ENCODE measurements at places on chromosomes 6 and 20.
A peak's percentile ranks its signal among the peaks of the same experiment; 100 is the strongest.

DNA sequence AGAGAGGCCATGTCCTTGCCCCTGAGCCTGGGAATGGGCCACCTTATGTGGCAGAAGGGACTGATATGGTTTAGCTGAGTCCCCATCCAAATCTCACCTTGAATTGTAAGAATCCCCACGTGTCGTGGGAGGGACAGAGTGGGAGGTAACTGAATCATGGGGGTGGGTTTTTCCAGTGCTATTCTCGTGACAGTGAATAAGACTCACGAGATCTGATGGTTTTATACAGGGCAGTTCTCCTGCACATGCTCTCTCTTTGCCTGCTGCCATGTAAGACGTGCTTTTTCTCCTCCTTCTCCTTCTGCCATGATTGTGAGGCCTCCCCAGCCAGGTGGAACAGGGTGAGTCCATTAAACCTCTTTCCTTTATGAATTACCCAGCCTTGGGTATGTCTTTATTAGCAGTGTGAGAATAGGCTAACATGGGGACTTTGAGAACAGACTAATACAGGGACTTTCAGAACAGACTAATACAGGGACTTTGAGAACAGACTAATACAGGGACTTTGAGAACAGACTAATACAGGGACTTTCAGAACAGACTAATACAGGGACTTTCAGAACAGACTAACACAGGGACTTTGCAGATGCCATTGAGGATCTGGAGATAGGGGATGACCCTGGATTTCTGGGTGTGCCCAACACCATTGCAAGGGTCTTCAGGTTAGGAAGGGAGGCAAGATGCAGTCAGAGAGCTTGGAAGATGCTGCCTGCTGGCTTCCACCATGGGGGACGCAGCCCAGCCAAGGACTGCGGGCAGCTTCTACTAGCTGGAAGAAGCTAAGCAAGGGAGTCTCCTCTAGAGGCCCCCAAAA lies 86.9 kb downstream of the RAMACL start:
- DNase-seq: no peak

DNA sequence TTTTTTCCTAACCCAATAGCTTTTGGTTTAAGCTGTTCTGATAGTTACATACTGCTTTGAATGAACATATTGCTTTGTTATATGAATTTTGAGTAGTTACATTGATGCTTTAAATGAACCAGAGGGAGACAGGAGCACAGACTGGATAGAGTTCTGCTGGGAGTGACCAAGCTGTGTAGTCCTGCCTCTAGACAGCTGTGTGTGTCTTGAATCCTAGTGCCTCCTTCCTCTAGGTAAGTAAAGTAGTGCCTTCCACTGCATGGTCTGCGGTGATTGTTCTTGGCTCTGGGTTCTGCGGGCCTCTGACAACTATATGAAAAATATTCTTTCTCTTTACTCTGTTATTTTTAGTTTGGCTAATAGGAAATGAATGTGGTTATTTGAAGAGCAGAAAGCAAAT lies 46.0 kb upstream of the ADGRG6 start:
- DNase-seq: no peak

DNA sequence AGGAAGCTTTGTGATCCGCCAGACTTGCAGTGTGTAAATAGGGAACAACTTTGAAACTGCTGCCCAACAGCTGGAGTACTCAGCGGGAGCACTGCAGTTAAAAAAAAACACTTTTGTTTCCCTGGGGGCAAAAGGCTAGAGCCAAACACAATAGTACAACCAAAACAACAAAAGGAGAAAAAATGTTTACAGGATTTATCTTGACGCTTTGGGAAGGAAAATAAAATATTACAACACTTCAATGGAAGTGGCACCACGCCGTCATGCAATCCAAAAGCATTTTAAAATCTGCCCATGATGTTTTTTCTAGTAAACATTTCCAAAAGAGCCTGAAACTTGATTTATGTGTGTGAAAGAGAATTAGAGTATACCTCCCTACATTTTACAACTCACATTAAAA lies 26.0 kb downstream of the PTPRK start:
- DNase-seq: no peak

GRCh38 chr20:36482044-36482473 lies 59.3 kb upstream of the MYL9 start:
- no peak for DNase-seq

DNA sequence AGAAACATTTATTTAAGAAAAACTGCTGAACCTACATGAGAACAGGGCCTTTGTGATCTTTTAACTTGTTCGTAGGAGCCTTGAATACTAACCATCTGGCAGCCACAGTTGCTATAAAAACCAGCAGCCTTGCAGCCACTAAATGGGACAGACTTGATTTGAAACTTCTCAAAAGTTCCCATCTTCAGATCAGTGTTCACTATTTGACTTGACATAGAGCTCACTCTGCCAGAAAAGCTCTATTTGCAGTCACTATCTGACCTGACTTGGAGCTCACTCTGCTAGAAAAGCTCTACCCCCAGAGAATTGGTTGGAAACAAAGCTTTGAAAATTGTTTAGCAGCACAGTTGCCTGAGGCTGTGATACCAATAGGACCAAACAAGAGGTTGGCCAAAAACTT lies 119.3 kb upstream of the F13A1 start:
- no peak for DNase-seq

GRCh38 chr6:34912715-34913464 lies 23.8 kb downstream of the ANKS1A start:
- DNase-seq: peak; percentile 39

GRCh38 chr6:116409756-116410155 lies 39.0 kb downstream of the DSE start:
- peak; percentile 23 for DNase-seq

DNA sequence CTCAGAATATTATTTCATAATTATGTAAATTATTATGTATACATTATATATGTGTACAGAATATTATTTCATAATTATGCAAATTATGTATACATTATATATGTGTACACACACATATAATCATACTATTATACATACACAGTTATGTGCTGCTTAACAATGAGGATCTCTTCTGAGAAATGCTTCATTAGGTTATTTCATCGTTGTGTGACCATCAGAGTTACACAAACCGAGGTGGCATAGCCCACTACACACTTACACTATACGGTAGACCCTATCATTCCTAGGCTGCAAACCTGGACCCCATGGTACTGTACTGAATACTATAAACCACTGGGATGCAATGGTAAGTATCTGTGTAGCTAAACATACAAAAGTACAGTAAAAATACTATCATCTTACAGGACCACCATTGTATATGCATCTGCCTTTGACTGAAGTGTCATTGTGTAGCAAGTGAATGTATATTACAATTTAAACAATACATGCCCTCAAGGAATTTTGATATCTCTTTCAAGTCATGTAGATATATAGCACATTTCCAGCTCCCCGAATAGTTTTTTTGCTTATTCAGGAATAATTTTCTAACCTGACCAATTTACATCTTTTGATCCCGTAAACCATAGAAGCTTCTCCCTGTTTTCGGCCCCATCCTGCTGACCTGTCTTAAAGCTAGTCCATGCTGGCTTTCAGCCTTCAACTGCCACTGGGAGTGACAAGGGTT lies 71.2 kb downstream of the TMEM170B start:
- no peak for DNase-seq

DNA sequence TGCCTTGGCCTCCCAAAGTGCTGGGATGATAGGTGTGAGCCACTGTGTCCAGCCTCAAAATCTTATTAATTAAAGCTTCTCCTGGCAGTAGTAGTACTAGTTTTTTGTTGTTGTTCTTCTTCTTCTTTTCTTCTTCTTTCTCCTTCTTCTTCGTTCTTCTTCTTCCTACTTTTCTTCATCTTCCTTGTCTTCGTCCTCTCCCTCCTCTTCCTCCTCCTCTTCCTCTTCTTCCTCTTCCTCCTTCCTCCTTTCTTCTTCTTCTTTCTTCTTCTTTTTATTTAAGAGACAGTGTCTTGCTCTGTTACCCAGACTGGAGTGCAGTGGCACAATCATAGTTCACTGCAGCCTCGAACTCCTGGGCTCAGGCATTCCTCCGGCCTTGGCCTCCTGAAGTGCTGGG lies 17.2 kb upstream of the DEK start:
- DNase-seq: no peak

- no peak for DNase-seq
Measured at GRCh38 chr20:25223179-25223661, 24.7 kb upstream of the PYGB start.

- no peak for DNase-seq
Measured at GRCh38 chr6:83702749-83703148, 6.2 kb downstream of the SNAP91 start.

DNA sequence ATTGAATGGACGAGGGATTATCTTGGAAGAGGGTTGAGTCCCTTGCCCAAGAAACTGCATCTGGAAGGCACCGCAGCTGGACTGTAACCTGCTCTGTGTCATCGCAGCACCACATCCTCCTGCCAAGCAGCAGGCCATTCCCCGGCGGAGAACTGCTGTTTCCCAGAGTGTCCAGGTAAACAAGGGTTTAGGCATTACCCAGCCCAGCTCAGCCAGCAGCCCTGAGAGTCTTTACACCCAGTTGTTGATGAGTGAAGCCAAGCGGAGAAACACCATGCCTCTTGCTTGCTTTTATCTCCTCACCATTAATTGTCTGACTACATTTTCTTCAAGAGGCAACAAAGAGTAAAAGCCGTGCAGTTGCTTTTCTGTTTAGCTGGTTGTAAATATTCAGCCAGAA lies 104.1 kb downstream of the CDH4 start:
- no peak for DNase-seq

GRCh38 chr20:56171087-56172012 lies 77.2 kb upstream of the MC3R start:
- no peak for DNase-seq

DNA sequence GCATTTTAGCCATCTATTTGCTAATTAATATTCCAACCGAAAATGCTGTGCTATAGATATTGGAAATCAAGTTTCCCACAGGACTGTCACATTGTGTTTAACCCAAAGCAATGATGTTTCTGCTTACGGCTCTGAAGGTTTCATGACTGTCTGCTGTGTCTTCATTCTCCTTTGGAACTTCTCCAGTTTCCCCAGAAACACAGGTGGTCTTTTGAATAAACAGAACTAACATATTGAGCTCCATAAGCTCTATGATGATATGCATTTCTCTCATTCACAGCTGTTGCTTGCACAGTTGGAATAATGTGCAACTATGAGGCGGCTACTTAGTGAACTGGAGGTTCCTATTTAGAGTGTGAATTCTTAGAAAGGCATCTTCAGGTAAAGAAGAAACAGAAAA lies 266.0 kb upstream of the ID4 start:
- no peak for DNase-seq

DNA sequence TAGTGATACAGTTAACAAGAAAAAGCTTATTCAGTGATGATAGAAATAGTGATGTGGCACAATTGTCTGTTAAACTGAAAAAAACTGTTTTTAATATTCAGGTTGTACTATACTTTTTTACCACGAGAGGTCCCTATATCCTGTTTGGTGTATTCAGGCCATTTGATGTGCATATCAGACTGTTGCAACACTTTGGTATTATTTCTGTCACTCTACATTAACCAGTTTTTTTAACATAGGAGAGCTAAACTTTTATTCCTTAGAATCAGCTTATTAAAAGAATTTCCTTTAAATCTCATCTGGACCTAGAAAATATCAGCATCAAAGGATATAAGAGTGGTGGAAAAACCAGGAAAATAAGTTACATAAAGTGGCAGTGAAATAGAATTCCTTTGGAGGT lies 36.8 kb downstream of the TSPYL4 start:
- peak; percentile 2 for DNase-seq

DNA sequence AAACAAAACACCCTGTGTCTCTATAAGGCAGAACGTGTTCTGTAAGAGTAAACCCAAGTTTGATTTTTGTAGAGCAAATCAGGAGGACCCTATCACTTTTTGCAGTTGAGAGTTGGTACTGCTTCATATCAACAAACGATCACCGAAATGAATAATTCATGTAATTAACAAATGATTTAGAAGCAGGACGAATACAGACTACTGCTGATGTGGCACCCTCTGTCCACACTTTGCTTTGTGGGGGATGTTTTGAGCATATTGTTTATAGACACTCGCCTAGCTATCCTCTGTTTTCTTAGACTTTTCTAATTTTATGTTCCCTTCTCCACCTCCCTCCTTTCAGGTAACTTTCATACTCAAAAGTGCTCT lies 1.5 kb downstream of the CD2AP start:
- no peak for DNase-seq

- no peak for DNase-seq
Measured at GRCh38 chr20:43900121-43900466, 14.6 kb upstream of the TOX2 start.

DNA sequence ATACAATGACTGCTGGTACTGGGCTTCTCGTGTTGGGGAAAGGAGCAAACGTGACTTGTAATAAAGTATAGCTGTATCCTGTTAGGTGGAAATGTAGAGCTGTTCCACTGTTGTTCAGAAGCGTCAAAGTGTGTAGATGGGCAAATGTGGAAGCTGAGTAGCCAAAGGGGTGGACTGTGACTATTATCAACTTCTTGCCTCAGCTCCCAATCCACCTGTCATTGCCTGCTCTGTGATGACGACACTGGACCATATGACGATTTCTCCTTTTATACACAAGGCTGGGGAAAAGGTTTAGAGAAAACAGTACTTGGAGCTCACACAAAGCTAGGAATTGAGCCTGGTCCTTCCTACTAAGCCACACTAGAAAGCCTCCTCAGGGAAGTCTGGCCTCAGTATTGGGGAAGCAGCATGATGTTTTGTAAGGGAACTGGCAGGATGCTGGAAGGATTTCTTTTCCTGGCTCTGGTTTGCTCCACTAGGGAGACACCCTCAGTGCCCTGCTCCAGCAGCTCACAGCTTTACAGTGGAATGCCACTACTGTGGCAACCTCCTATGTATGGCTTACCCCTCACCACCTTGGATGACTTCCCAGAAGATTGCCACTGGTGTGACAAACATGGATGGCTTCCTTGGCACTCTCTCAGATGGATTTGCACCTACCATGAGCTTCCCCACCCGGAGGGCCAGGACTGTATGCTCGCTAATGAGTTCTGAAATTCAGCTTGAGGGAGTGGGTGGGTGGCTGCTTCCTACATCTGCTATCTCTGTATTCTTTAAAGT lies 20.0 kb downstream of the CD164 start:
- DNase-seq: no peak

GRCh38 chr20:63224412-63225081 lies 8.6 kb upstream of the YTHDF1 start:
- no peak for DNase-seq

- no peak for DNase-seq
Measured at GRCh38 chr6:136607204-136607931, 57.1 kb upstream of the MAP7 start.

DNA sequence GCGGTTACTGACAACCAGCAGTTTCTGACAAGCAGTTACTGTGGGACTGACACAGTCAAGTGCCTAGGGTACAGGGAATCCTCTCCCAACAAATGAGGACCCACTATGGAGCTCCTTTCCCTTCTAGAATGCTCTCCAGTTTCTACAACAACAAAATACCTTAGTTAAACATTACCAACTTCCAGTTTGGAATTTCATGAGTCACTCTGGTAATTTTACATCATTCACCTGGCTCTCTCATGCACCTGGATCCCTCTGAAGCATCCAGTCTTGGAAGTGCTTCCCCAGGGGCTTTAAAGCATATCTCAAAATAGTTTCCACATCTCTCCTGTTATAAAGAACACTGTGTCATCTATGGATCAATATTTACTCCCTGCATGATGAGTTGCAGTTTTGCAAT lies 286.7 kb upstream of the SPTLC3 start:
- no peak for DNase-seq

- no peak for DNase-seq
Measured at GRCh38 chr6:35082733-35083403, 58.3 kb downstream of the TCP11 start.
